Stimulated activated CD8-positive, alpha-beta memory T cell treated with anti-CD3 and anti-CD28 coated beads, Interleukin-7, amount 100 ng/mL, for 48 hours (primary cell): ENCODE measurements at places on chromosomes 11 and 22.

GRCh38 chr11:96949464-96949863 is 559.7 kb downstream of the JRKL start:
- DNase-seq = no peak

- DNase-seq = no peak
Measured at GRCh38 chr11:93193731-93194130, 4.1 kb downstream of the SLC36A4 start.

DNA sequence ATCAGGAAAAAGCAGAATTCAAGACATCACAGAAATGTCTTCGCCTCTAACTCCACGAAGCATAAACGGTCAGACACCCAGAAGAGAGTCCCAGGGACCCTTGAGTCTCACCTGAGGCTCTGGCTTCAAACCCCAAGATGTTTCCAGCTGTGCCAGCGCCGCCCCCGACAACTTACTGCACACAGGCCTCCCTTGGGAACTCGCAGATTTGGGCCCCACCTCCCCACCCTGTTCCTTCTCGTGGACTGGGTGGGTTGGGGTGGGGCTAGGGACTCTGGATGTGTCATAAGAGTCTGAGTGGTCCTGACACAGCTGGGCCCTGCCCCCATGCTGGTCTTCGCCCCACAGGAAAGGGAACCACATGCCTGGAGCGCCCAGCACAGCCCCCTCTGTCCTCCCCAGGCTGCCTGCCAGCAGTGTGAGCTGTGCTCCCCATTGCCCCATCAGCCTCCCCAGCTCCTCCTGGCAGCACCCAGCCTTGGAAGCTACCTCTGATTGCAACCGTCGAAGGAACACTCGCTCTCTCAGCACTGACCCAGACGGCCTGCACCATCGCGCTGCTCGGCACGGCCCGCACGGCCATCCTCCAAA is 147.5 kb downstream of the CRYBB2 start:
- no peak for DNase-seq

GRCh38 chr11:23727794-23728193 is 769.1 kb upstream of the LUZP2 start:
- DNase-seq = no peak

GRCh38 chr22:28247667-28248363 is 328.8 kb upstream of the PITPNB start:
- DNase-seq = no peak

- DNase-seq = no peak
Measured at GRCh38 chr22:22712666-22713365, 68.4 kb downstream of the GGTLC2 start.

DNA sequence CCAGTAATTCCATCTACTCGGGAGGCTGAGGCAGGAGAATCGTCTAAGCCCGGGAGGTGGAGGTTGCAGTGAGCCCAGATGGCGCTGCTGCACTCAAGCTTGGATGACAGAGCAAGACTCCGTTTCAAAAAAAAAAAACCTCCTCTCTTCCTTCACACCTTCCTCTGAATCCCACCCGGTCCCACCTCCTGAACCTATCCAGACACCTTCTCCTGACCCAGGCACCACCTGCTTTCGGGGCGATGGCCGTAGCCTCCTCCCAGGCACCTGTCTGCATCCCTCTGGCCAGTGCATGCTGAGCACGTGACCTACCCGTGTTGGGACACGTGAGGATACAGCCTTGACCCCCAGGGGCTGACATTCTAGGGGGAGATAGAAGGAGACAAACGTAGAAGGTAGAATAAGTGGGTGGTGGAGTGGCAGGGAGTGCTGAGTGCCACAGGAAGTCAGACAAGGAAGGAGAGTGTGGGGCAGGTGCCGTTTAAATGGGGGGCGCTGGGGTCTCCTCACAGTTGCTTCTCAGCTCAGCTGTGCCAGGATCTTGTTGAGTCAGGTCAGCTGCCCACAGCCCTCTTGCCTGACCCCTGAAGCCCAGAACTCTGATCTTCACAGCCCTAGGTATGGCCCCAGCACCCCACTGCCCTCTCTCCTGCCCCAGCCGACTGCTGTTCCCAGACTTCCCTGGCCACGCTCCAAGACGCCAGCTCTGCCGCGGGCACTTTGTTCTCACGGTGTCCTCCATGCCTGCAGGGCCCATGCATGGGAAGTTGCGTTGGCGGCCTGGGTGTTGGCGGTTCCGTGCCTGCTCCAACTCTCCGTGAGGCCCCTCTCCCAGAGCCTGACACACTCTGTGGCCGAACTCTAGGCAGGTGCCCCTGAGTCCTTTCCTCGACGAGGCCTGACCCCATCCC is 1.2 kb upstream of the MIOX start:
- DNase-seq = no peak

DNA sequence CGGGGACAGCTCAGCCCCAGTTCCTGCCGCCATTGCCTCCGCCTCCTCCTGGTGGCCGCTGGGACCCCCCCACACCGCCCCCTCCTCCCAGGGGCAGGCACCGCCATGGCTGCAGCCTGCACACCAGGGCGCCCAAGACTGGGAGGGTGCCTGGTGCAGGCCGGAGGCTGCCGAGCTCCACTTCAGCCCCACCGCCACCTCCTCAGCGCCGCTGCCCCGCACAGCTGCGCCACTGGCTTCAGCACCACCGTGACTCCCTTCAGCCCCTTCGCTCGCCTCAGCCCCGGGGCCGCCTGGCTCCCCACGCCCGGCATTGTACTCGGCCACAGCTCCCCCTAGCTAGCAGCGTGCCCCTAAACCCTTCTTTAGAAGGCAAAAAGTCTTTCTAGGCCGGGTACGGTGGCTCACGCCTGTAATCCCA is 131.1 kb downstream of the CRYBB2 start:
- DNase-seq = no peak

DNA sequence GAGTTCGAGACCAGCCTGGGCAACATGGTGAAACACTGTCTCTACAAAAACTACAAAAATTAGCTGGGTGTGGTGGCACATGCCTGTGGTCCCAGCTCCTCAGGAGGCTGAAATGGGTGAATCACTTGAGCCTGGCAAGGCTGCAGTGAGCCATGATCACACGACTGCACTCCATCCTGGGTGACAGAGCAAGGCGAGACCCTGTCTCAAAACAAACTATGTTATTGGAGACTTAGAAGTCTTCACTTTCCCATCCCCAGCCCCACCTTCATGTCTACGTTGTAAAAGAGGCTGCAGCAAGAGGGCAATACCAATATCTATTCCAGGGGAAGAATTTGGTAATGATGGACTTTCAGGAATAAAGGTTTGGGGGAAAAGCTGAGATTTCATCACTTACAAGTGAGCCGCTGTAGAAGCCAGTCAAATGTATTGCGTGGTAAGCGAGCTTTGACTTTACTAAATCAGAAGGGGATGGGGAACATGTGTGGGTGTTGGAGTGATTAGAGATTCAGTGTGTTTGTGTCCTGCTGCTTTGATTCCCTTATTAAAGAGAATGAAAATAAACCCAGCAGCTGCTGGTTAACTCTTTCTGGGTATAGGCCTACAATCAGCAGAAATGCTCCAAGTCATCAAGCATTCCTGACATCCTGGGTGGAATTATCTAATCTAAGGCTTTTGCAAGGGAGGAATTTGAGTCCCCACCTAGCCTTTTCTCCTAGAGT is 53.7 kb downstream of the UBASH3B start:
- DNase-seq = no peak

- no peak for DNase-seq
Measured at GRCh38 chr22:46761017-46761416, 1.4 kb upstream of the TBC1D22A start.

- DNase-seq = no peak
Measured at GRCh38 chr22:19630614-19631013, 83.7 kb upstream of the SEPTIN5 start.

DNA sequence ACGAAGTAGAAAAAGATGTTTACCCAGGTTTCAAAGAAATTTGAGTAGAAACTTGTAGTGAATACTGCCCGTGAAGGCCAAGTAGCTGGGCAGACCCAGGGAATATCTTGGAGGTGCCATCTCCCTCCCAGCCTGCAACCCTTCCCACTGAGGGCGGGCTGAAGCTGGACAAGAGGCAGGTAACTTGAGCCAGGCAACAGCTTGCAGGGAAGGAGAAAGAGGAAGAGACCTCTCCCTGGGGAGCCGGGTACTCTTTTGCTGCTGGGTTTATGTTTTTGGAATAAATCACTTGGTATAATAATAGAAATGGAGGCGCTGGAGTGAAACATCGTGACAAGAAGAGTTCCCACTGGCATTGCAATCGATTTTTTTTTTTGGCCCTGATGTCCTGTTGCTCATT is 49.4 kb upstream of the JAM3 start:
- no peak for DNase-seq

DNA sequence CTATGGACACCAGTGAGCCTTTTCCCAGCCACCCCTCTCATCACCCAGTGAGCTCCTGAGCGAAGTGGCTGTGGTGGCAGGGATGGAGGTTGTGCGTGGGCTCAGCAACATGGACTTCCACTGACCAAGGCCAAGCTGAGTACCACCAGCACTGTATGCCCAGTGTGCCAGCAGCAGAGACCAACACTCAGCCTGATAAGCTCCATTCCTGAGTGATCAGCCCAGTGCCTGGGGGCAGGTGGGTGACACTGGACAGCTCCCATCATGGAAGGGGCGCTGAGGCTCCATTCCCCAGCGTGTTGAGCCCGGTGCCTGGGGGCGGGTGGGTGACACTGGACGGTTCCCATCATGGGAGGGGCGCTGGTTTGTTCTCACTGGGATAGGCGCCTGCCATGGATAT is 17.6 kb upstream of the CD81 start:
- no peak for DNase-seq

DNA sequence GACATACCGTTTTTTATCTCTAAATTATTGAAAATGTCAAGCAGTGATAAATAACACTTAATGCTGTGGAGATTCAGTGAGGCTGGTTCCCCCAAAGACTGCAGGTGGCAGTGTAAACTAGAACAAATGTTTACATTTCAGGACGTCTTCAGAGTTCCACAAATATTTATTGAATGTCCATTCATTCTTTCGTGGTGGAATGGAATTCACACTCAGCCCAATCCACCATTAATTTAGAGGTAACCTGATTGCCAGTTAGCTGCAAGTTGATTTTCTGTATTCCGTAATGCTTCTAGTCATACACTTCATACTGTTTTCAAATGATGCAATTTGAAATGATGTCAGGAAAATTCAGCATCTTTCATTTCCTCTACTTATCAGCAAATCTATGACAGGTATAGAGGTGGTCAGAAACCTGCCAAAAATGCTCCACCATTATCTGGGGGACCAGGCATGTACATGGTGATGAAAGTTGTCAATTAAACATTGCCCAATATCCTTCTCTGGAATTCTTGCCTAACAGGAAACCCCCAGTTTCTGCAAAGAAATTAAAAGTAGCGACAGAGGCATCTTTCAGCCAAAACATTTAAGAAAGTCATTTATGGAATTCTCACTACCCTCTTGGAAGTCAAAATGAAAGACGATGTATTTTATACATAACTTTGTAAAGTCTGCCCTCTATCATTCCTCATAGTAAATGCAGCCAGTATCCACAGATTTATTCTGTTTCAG is 94.3 kb upstream of the BMAL1 start:
- no peak for DNase-seq

GRCh38 chr22:48783821-48784266 is 1043.8 kb downstream of the BRD1 start:
- no peak for DNase-seq

- DNase-seq = no peak
Measured at GRCh38 chr22:21450858-21451353, 16.3 kb upstream of the TMEM191C start.

DNA sequence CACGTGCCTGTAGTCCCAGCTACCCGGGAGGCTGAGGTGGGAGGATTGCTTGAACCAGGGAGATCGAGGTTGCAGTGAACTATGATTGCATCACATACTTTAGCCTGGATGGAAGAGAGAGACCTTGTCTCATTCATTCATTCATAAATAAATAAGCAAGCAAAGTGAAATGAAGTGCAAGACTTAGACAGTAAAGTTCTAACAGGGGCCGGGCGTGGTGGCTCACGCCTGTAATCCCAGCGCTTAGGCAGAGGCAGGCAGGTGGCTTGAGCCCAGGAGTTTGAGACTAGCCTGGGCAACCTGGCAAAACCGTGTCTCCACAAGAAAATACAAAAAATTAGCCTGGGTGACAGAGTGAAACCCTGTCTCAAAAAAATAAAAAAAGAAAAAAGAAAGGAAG is 1.6 kb upstream of the ZNF280A start:
- DNase-seq = no peak

GRCh38 chr11:12746593-12747097 is 72.4 kb downstream of the TEAD1 start:
- no peak for DNase-seq

DNA sequence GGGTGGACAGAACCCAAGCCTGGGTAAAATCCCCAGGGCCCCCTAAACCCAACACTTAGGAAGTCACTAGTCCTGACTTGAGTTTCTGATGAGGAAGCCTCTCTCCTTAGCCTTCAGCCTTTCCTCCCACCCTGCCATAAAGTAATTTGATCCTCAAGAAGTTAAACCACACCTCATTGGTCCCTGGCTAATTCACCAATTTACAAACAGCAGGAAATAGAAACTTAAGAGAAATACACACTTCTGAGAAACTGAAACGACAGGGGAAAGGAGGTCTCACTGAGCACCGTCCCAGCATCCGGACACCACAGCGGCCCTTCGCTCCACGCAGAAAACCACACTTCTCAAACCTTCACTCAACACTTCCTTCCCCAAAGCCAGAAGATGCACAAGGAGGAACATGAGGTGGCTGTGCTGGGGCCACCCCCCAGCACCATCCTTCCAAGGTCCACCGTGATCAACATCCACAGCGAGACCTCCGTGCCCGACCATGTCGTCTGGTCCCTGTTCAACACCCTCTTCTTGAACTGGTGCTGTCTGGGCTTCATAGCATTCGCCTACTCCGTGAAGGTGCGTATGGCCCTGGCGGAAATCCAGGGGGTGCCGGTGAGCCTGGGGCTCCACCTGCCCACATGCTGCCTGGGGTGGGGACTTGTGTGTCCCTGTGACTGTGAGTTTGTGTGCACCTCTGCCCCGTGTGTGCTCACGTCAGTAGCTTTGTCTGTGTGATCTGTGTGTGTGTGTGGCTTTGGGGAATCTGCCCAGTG is at the start of gene IFITM1:
IFITM1 (plus strand) TSS at position 254 of the 767 bp plus-strand sequence; CDS start at position 385, 131 bp downstream.
- no peak for DNase-seq

- no peak for DNase-seq
Measured at GRCh38 chr11:85769771-85770170, 41.2 kb downstream of the SYTL2 start.

GRCh38 chr11:22681281-22681812 is 14.9 kb downstream of the GAS2 start:
- no peak for DNase-seq

GRCh38 chr11:96448225-96448624 is 58.4 kb downstream of the JRKL start:
- no peak for DNase-seq

GRCh38 chr22:35735542-35735941 is 17.9 kb downstream of the APOL5 start:
- no peak for DNase-seq
